ENCODE measurements at places on chromosomes 4 and X.

- DNase-seq: no peak
Measured at GRCh38 chr4:16759931-16760582, 138.4 kb downstream of the LDB2 start.

- peak; percentile 84 for DNase-seq
Measured at GRCh38 chr4:38069271-38069760, 109.1 kb downstream of the PTTG2 start.

GRCh38 chr4:22312113-22312512, 203.8 kb downstream of the ADGRA3 start:
- DNase-seq: no peak

DNA sequence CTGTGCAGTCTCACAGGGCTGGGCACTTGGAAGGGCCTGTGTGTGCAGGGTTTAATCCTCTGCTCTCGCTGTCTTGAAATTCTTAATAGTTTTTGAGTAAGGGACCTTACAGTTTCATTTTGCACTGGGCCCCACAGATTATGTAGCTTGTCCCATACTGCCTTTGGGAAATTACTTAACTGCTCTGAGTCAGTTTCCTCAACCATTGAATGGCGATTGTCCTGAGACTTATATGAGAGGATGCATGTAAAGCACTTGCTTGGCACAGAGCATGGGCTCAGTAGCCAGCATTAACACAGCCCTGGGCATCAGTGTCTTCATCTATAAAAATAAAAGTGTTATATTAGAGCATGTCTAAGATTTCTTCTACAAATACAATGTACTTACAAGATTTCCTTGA, 55.8 kb downstream of the CLCN5 start:
- no peak for DNase-seq

DNA sequence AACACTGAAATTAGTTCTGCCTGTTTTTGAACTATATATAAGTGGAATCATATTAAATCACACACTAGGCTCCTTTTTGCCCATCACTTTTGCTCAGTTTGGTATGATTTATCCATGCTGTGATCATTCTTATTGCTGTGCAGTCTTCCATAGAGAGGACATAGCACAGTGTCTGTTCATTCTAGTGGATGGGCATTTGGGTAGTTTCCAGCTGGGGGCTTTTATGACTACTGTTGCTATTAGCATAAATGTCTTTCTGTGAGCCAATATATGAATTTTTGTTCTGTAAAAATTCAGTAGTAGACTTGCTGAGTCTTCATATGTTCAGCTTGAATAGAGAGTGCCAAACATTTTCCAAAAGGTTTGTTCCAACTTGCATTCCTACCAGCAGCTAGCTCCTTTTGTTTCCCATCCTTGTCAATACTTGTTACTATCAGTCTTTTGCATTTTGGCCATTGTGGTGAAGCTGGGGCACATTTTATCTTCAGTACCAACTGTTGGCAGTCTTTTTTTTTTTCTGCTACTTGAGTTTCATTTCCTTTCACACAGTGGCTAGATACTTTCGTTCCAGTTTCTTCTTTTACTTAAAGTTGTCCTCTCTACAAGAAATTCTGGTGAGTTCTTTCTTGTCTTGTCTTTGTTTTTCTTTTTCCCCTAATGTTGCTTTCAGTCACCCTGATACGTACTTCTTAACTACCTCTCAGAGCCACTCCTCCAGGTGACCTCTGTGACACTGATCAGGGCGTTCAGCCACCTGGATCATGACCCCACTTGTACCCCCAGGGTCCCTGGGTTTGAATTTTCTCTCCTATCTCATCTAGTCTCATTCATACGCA, 87.0 kb downstream of the ANXA3 start:
- no peak for DNase-seq

All from fibroblast of mammary gland (primary cell).